ENCODE measurements at places on chromosomes 2 and 18. TPM values are rescaled to one million over a fixed set of nuclear protein-coding genes. Genes with fewer than 3 reads are reported as not detected.

The FEV gene
- 0.29 TPM for total RNA-seq

The FSIP2 gene
- 28.7 TPM for total RNA-seq

The GKN1 gene
- total RNA-seq, result not detected

The POLR1A gene
- total RNA-seq, result 59.8 TPM

The NBEAL1 gene
- total RNA-seq, result 33.0 TPM
